ENCODE measurements at places on chromosomes 6 and 20. TPM values are rescaled to one million over a fixed set of nuclear protein-coding genes. Genes with fewer than 3 reads are reported as not detected.
A peak's percentile ranks its signal among the peaks of the same experiment; 100 is the strongest.

DNA sequence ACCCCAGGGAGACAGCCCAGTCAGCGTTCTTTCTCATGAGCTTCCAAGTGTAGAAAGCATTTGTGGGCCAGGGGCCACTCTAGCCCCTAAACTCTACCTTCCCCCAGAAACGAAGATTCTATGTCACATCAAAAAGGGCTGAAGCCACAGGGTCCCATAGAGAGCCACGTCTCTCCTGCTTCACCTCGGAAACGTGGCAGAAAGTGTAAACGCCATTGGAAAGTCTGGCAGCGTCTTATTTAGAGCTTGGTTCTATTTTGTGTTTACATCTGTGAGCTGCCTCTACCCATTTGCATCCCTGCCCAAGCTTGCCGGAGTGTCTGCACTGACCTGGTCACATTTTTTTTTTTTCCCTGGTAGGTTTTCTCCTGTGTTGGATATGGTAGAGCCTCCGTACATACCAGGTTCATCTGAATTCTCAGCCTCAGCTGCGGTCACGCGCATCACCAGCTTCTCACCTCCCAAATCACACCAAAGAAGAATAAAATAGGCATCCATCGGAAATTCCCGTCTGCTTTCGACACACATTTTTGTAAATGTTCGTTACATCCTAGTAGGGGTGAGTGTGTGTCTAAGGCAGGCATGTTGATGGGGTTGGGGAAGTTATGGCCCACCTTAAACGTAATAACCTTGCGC, 62.6 kb downstream of the NPEPL1 start:
- H3K27ac ChIP-seq: no peak overlapping the region
- H3K4me1 ChIP-seq: no peaks in the 10 kb centered on the region
- H3K36me3 ChIP-seq: no peaks in the 10 kb centered on the region
- H3K4me3 ChIP-seq: no peak overlapping the region
- peaks cover 14% of the 10 kb centered on the region for H3K27me3 ChIP-seq
- no peak for DNase-seq

THBD gene
- total RNA-seq: 15.2 TPM

- H3K27ac ChIP-seq: no peak overlapping the region
- H3K4me3 ChIP-seq: no peak overlapping the region
Measured at GRCh38 chr20:58432186-58432954, 43.3 kb downstream of the VAPB start.

- DNase-seq: no peak
- H3K36me3 ChIP-seq: no peaks in the 10 kb centered on the region
- H3K27ac ChIP-seq: no peak overlapping the region
- H3K4me1 ChIP-seq: peaks cover 9% of the 10 kb centered on the region
- no peak overlapping the region for H3K4me3 ChIP-seq
- no peaks in the 10 kb centered on the region for H3K27me3 ChIP-seq
Measured at GRCh38 chr6:136723780-136724179, 68.5 kb downstream of the MAP3K5 start.

DNA sequence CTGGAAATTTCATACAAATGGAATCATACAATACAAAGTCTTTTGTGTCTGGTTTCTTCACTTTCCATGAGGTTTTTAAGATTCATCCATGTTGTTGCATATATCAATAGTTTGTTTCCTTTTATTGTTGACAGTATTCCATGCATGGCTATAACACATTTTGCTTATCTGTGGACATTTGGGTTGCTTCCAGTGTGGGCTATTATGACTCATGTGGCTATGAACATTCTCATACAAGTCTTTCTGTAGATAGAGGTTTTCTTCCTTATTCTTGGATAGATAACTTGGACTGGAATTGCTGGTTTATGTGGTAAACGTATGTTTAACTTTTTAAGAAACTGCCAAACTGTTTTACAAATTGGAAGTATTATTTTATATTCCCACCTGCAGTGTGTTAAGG, 30.0 kb upstream of the KIF6 start:
- no peaks in the 10 kb centered on the region for H3K36me3 ChIP-seq
- no peak for DNase-seq
- H3K27ac ChIP-seq: no peak overlapping the region
- no peaks in the 10 kb centered on the region for H3K27me3 ChIP-seq

DNA sequence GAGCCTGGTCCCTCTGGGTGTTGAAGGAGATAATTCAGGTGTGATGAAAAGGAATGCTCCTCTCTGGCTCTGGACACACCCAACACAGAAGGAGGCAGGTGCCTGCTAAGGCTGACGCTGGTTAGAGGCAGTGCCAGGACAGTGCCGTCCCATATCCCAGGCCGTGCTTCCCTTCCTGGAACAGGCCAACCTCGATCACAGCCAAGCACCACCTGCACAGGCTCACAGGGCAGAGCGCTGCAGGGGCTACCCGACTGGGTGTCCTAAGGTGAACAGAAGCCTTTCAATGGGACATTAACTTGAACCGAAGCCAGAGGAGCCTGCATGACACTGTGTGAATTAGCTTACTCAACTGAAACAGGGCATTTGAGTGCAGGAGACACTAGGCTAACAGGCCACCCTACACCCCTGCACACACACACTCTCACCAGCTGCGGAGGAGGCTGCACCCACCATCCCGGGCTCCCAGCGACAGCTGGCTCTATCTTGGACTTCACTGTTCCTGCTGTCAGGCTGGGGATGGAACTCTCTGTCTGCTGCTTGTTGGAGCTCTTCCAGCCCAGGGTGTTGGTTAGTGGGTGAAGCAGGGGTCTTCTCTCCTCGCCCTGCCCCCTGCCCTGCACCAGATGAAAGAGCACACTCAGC, 347.2 kb downstream of the TAF4 start:
- no peaks in the 10 kb centered on the region for H3K36me3 ChIP-seq
- no peak overlapping the region for H3K4me3 ChIP-seq
- no peaks in the 10 kb centered on the region for H3K4me1 ChIP-seq
- no peak for DNase-seq

- H3K27me3 ChIP-seq: no peaks in the 10 kb centered on the region
- H3K4me3 ChIP-seq: no peak overlapping the region
- no peak for DNase-seq
- no peaks in the 10 kb centered on the region for H3K36me3 ChIP-seq
Measured at GRCh38 chr6:149362289-149362688, 37.8 kb upstream of the SUMO4 start.

DNA sequence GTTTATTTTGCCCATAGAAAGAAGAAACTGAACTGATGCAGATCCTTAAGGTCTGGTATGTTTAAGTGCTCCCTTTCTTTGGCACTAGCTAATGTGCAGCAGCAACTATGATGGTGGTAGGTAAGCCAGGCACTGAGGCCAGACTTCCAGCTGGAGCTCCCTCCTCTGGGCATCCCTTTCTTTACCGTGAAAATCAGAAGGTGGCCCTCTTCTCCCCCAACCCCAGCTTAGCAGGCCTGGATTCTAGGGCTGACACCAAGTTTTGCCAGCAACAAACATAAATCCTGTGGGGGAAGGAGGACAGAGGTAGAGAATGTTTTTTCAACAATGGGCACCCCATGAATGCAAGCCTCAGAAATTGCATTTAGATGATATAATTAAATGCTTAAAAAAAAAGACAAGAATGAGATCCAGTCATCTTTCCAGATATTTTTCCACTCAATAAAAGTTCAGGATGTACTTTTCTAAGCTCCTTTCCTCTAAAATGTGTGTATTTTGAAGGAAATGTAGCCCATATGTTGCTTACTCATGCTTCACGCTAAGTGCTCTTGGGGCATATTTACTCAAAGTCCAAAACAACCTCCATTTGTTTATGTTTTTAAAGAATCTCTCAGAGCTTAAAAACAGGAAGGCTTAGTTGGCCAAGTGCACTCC, 123.9 kb upstream of the NXT1 start:
- no peaks in the 10 kb centered on the region for H3K36me3 ChIP-seq
- no peak overlapping the region for H3K4me3 ChIP-seq
- H3K27ac ChIP-seq: no peak overlapping the region
- peaks cover 9% of the 10 kb centered on the region for H3K4me1 ChIP-seq

GRCh38 chr20:23918101-23918862, 38.7 kb upstream of the CST5 start:
- no peaks in the 10 kb centered on the region for H3K36me3 ChIP-seq
- H3K4me1 ChIP-seq: no peaks in the 10 kb centered on the region
- no peak overlapping the region for H3K4me3 ChIP-seq
- H3K27ac ChIP-seq: no peak overlapping the region

GRCh38 chr6:34468378-34468892, 2.6 kb downstream of the PACSIN1 start:
- DNase-seq: no peak
- H3K4me1 ChIP-seq: peaks cover 11% of the 10 kb centered on the region
- peaks cover 22% of the 10 kb centered on the region for H3K27me3 ChIP-seq
- no peaks in the 10 kb centered on the region for H3K36me3 ChIP-seq
- H3K27ac ChIP-seq: no peak overlapping the region

- no peak for DNase-seq
- no peak overlapping the region for H3K4me3 ChIP-seq
- no peaks in the 10 kb centered on the region for H3K36me3 ChIP-seq
- H3K4me1 ChIP-seq: no peaks in the 10 kb centered on the region
- no peaks in the 10 kb centered on the region for H3K27me3 ChIP-seq
- no peak overlapping the region for H3K27ac ChIP-seq
Measured at GRCh38 chr6:99026135-99026534, 78.4 kb upstream of the FBXL4 start.

DNA sequence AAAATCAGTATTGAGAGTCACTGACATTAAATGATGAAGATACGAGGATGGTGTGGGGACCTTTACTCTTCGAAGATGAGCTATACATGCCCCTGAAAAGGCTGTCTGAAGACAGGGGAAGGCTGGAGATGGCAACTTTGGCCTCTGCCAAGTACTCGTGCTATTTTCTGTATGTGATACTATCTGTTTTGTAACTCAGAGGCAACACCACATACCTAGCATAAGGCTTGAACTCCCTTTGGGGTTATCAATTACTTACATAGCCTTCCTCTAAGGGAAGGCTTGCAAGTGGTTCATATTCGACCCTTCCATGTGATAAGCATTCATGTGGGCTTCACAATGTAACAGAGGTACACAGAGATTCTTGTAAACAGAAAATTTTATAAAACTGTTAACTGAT, 68.7 kb upstream of the FBXO30 start:
- H3K27ac ChIP-seq: no peak overlapping the region
- H3K36me3 ChIP-seq: peaks cover 60% of the 10 kb centered on the region
- H3K4me1 ChIP-seq: no peaks in the 10 kb centered on the region
- no peak overlapping the region for H3K4me3 ChIP-seq
- no peaks in the 10 kb centered on the region for H3K27me3 ChIP-seq

DNA sequence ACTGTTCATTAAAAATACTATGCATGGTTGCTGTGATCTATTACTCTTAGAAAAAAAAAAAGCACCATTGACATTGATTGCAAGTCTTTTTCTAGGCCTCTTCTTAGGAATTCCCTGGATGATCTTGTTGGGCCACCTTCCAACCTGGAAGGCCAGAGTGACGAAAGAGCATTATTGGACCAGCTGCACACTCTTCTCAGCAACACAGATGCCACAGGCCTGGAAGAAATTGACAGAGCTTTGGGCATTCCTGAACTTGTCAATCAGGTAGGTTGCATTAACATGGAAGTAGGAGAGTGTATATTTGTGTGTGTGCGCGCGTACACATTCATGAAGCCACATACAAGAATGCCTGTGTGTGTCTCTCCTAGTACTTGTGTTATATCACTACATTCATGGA, 140.4 kb downstream of the NCOA3 start:
- no peaks in the 10 kb centered on the region for H3K36me3 ChIP-seq
- no peak for DNase-seq
- no peaks in the 10 kb centered on the region for H3K27me3 ChIP-seq
- no peak overlapping the region for H3K4me3 ChIP-seq
- H3K27ac ChIP-seq: no peak overlapping the region
- H3K4me1 ChIP-seq: no peaks in the 10 kb centered on the region

- H3K27me3 ChIP-seq: no peaks in the 10 kb centered on the region
- no peak for DNase-seq
- no peak overlapping the region for H3K27ac ChIP-seq
- no peak overlapping the region for H3K4me3 ChIP-seq
Measured at GRCh38 chr20:2891343-2891742, 18.1 kb downstream of the PTPRA start.

DNA sequence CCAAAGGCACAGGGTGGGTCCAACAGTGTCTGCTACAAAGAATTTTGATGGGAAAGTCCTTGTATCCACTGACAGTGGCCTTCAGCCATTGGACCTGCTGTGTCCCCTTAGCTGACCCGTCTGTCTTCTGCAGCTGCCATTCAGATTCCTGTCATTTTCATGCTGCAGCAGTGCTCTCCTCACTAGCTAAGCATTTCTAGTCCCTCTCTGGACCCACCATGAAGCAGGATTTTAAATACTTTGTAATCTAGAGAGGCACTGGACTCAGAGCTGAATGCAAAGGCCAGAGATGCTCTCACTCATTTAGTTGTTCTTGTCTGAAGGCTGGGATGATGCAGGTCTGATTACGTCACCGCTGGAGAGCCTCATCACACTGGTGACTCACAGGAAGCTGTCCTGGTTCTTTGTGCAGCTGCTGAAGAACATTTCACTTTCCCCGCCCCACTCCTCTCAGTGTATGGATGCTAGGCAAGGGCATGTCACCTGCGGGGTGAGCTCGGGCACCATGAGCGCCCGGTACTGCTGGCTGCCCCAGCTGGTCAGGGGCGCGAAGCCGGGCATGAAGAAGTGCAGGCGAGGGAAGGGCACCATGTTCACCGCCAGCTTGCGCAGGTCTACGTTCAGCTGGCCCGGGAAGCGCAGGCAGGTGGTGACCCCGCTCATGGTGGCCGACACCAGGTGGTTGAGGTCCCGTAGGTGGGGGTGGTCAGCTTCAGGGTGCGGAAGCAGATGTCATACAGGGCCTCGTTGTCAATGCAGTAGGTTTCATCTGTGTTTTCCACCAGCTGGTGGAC, 19.4 kb upstream of the TUBB2A start:
- H3K27ac ChIP-seq: no peak overlapping the region
- no peak for DNase-seq
- H3K4me1 ChIP-seq: no peaks in the 10 kb centered on the region
- no peaks in the 10 kb centered on the region for H3K36me3 ChIP-seq
- H3K27me3 ChIP-seq: no peaks in the 10 kb centered on the region
- no peak overlapping the region for H3K4me3 ChIP-seq

DNA sequence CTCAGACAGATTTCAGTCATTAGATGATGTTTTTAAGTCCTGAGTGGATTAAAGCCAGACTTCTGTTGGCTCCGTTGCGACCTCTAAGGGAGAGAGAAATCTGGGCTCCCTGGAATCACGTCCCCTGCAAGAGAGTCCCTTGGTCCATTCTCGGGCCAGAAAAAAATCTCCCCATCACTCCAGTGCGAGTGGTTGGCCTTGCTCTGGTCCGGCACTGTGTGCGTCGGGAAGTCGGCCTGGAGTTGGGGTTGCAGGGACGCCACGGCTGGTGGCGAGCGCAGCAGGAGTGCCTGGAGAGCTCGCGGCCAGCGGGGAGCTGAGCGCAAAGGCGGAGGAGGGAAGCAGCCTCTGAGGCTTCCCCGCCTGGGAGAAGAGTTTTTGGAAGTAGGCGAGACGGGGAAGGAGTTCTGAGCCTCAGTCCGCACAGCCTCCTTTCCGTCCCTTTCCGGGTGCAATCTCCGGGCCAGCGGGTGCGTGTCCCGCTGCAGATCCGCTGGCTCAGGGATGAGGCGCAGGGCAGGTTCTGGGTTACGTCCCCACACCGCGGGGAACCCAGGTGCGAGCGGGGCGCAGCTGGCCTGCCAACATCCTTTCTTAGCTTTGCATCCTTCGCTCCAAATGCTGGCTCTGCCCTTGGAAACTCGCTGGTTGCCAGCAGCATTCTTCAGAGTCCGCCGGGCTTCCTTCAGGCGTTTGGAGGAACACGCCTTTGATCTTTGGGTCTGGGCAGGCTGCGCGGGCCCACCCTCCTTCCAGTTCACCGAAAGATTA, 6.8 kb downstream of the TCF21 start:
- H3K4me1 ChIP-seq: peaks cover 6% of the 10 kb centered on the region
- H3K36me3 ChIP-seq: no peaks in the 10 kb centered on the region
- H3K27ac ChIP-seq: peak overlapping the region; percentile 85
- peak; percentile 43 for DNase-seq
- peaks cover 64% of the 10 kb centered on the region for H3K27me3 ChIP-seq

SPDEF gene
- 0.33 TPM for total RNA-seq

RIPPLY2 gene
- total RNA-seq: not detected

- H3K27ac ChIP-seq: no peak overlapping the region
- no peaks in the 10 kb centered on the region for H3K4me1 ChIP-seq
- H3K36me3 ChIP-seq: no peaks in the 10 kb centered on the region
Measured at GRCh38 chr6:104472021-104472901, 387.5 kb downstream of the HACE1 start.

AIF1 gene
- 5.8 TPM for total RNA-seq

All from heart right ventricle (tissue), 16 donors.